ENCODE measurements at places on chromosomes 11 and 22.

DNA sequence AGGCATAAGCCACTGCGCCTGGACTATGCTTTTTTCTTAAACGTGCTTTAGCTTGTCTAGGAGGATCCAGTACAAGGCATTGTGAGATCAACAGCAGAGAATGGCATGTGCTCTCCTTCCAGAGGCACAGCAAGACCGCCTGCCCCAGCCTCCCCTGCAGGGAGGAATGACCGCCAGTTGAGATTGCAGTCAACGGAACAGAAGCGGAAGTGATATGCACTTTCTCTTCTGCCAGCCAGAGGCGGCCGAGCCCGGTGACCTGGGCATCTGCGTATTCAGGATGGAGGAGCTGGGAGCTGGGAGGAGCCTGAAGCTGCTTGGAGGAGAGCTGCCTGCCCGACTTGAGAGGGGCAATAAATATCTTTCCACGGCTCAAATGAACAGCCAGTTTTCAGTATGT is 243.0 kb downstream of the CTTN start:
- H3K4me3 ChIP-seq: no peak overlapping the region
- H3K36me3 ChIP-seq: no peaks in the 10 kb centered on the region
- no peaks in the 10 kb centered on the region for H3K4me1 ChIP-seq

DNA sequence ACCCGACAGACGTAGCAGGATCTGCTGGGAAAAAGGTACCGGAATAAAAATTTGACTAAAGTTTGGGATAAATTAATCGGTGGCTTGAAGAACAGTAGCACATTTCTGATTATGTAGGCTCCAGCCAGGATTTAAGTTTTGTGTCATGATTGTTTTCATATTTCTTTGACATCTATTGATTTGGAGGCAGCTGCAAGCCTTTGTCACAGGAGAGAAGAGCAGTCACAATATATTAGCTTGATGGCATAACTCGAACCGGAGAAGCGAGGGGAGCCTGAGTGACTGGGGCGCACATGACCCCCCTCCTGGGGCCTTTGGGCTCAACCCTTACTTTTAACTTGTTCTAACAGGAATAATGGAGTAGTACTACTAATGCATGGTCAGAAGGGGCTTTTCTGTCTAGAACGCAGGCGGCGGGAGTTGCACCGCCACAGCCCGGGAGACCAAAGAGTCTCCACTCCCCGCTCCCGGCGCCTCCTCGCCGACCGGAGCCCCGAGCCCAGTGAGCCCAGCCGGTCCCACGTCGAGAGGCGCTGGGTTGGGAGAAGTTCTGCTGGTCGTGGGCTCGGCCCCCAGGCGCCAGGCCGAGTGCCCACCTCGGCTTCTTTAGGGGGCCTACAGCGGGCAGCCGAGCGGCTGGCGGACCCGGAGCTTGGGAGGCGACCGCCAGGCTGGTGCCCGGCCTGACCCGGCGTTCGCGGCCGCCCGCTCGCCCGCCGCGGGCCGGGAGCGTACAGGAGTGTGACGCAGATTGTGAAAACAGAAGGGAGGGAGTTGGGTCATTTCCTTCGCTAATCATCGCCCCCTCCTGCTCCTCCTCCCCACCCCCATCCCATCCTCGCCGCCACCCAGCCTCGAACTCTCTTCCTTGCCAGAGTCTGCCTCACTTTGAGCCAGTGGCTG is 15.7 kb upstream of the PAX6 start:
- no peak overlapping the region for H3K4me3 ChIP-seq
- no peaks in the 10 kb centered on the region for H3K36me3 ChIP-seq
- no peak for DNase-seq
- no peaks in the 10 kb centered on the region for H3K4me1 ChIP-seq
- peaks cover 78% of the 10 kb centered on the region for H3K27me3 ChIP-seq

DNA sequence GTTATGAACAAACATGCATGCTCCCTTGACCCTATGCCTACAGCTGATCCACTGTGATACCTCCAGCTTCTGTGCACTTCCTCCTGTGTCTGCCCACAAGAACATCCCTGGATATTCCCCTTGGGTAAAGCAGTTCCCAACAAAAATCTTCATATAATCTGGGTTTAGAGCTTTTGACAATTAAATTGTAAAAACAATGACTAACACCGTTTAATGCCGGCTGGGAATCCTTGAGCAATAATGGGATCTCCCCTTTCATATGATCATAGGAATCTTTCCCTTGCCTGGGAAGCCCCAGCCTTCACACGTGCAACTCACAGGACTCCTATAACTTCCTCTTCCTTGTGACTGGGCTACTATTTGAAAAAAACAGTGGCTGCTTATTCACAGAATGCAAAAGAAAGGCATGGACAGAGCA is 6.3 kb upstream of the ZC3H12C start:
- no peak overlapping the region for H3K4me3 ChIP-seq
- no peaks in the 10 kb centered on the region for H3K27me3 ChIP-seq
- no peak overlapping the region for H3K27ac ChIP-seq
- peaks cover 9% of the 10 kb centered on the region for H3K4me1 ChIP-seq

GRCh38 chr11:108713076-108713790 is 48.4 kb downstream of the DDX10 start:
- H3K36me3 ChIP-seq: no peaks in the 10 kb centered on the region
- H3K27me3 ChIP-seq: no peaks in the 10 kb centered on the region
- H3K27ac ChIP-seq: no peak overlapping the region

GRCh38 chr22:36767035-36767775 is 8.7 kb downstream of the IFT27 start:
- no peak for DNase-seq
- no peaks in the 10 kb centered on the region for H3K27me3 ChIP-seq
- no peaks in the 10 kb centered on the region for H3K4me1 ChIP-seq
- no peaks in the 10 kb centered on the region for H3K36me3 ChIP-seq
- no peak overlapping the region for H3K27ac ChIP-seq
- no peak overlapping the region for H3K4me3 ChIP-seq

DNA sequence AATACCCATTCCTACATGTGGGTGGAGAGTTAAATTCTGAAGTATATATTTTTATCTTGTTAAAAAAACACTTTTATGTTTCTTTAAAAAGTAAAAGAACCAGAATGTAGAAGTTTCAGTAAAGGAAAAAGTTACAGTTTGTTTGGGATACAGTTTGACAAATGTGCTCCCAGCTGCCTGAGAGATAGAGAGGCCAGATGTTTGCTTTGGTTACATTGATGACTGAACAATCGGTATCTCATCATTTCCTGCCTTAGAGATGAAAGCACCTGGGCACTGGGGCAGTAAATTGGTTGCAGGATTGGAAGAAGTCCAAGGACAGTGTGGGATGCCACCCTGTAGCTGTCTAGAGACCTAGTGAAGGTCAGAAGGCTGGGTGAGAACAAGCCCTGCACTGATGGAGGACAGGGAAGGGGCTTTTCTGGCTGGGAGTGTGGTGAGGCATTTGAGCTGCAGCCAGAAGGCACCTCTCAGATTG is 16.6 kb downstream of the MED15 start:
- peaks cover 25% of the 10 kb centered on the region for H3K36me3 ChIP-seq
- H3K27me3 ChIP-seq: no peaks in the 10 kb centered on the region
- H3K27ac ChIP-seq: peak overlapping the region; percentile 11
- no peak overlapping the region for H3K4me3 ChIP-seq
- H3K4me1 ChIP-seq: peaks cover 41% of the 10 kb centered on the region

DNA sequence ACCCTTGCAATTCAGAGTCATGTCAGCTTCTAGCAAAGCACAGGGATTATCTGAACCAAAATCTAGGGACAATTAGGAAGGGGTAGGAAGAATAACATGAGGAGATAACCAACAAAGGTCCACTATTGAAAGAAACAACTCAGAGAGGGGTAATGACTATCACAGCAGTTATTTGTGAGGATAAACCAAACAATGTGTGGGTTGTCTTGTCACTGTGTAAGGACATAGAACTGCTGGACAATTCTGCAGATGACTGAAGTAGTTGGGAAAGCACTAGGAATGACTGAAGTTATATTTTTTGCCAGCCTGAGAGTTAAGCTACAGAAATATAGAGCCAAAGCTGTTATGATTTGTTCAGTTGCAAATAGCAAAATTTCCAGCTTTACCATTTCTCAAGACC is 858.4 kb upstream of the CCDC90B start:
- H3K4me3 ChIP-seq: no peak overlapping the region
- no peaks in the 10 kb centered on the region for H3K27me3 ChIP-seq
- no peak for DNase-seq
- no peaks in the 10 kb centered on the region for H3K36me3 ChIP-seq
- no peaks in the 10 kb centered on the region for H3K4me1 ChIP-seq

- peak overlapping the region; percentile 57 for H3K27ac ChIP-seq
- no peak for DNase-seq
- H3K4me3 ChIP-seq: no peak overlapping the region
- H3K27me3 ChIP-seq: no peaks in the 10 kb centered on the region
- no peaks in the 10 kb centered on the region for H3K4me1 ChIP-seq
- H3K36me3 ChIP-seq: no peaks in the 10 kb centered on the region
Observed at GRCh38 chr22:27786291-27786932, 15.1 kb downstream of the MN1 start.

GRCh38 chr11:77557553-77557952 is 32.2 kb upstream of the AQP11 start:
- H3K4me1 ChIP-seq: no peaks in the 10 kb centered on the region
- no peak overlapping the region for H3K27ac ChIP-seq
- H3K4me3 ChIP-seq: no peak overlapping the region
- H3K36me3 ChIP-seq: no peaks in the 10 kb centered on the region
- no peak for DNase-seq

DNA sequence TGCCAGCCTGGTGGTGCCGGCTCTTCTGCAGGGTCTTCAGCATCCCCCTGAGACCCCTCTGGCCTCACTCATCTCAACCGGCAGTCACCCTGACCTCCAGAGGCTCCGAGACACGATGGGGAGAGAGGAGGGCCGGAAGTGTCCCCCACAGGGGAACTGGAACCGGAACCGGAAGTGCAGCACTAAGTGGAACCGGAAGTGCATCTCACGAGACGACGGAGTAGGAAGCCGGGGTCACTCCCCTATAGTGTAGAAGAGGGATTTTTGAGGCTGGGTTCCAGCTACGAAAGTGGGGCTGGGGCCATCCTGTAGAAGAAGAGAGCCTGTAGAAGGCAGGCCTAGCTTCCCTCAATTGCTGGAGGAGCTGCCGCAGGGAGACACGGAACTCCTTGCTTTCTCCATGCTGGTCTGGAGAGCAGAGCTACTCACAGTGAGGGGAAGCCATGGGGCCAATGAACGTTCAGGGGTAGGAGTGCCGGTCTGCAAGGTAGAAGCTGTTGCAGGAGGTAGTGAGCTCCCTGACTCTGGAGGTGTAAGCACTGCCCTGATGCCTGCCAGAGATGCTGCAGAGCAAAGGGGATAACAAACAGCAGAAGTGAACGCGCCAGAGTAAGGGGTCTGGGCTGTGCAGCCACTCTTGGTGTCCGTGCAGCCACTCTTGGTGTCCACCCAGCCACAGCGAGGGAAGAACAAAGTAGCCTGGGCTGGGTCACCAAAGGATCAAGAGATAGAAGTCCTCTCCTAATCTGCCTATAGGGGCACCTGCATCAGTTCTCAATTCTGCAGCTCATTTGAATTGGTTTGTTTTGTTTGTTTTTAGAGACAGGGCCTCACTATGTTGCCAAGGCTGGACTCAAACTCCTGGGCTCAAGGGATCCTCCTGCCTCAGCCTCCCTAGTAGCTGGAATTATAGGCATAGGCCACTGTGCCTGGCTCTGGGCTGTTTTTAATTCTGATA is 21.9 kb downstream of the SCUBE1 start:
- no peak for DNase-seq
- no peak overlapping the region for H3K4me3 ChIP-seq
- no peaks in the 10 kb centered on the region for H3K4me1 ChIP-seq
- no peak overlapping the region for H3K27ac ChIP-seq

- no peak overlapping the region for H3K4me3 ChIP-seq
- peak; percentile 58 for DNase-seq
- no peaks in the 10 kb centered on the region for H3K27me3 ChIP-seq
Observed at GRCh38 chr22:44119669-44120313, 60.9 kb upstream of the PARVG start.

GRCh38 chr11:85810871-85811611 is at the start of gene SYTL2:
Gene SYTL2, minus strand, starts transcription at chr11:85811141. Its CDS starts 53,416 bp downstream, at chr11:85757725.
- peaks cover 12% of the 10 kb centered on the region for H3K4me1 ChIP-seq
- H3K27ac ChIP-seq: peak within 1 kb of the TSS; percentile 74

- H3K36me3 ChIP-seq: no peaks in the 10 kb centered on the region
- no peak overlapping the region for H3K27ac ChIP-seq
- no peak overlapping the region for H3K4me3 ChIP-seq
- DNase-seq: no peak
Observed at GRCh38 chr11:121141066-121141465, 40.0 kb downstream of the TECTA start.

GRCh38 chr11:117607449-117607848 is 189.6 kb downstream of the DSCAML1 start:
- no peaks in the 10 kb centered on the region for H3K36me3 ChIP-seq
- H3K27ac ChIP-seq: no peak overlapping the region
- no peaks in the 10 kb centered on the region for H3K27me3 ChIP-seq
- H3K4me3 ChIP-seq: no peak overlapping the region
- DNase-seq: no peak

DNA sequence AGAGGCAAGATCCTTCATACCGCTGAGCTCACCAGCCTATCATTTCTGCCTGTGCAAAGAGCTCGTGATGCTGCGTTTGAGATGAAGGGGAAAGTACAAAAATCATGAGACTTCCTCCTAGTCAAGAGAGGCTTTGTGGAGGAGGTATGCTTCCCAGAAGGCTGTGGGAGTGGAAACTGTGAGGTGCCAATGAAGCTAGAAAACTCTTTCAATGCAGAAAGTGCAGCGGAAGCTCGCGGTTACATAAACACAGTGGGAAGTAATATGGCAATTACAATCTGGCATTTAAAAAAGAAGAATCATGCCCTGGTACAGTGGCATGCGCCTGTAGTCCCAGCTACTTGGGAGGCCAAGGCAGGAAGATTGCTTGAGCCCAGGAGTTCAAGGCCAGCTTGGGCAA is 134.8 kb downstream of the EHF start:
- no peaks in the 10 kb centered on the region for H3K36me3 ChIP-seq
- DNase-seq: no peak
- no peaks in the 10 kb centered on the region for H3K27me3 ChIP-seq
- H3K27ac ChIP-seq: no peak overlapping the region
- peaks cover 9% of the 10 kb centered on the region for H3K4me1 ChIP-seq

DNA sequence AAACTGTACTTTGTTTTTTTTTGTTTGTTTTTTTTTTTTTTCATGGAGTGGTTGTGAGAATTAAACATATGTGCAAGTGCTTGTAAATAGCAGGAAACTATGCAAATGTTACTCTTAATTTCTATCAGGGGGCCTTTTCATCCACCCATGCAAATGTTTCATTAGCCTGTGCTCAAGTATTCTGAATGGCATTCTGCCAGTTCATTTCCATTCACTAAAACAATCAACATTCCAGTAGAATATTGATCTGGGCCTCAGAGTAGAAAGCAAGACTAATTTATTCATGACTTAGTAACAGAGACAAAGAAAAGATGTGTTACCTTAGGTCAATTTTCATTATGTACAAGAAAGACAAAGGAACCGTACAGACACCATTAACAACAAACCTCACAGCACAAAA is 971.4 kb downstream of the DLG2 start:
- H3K36me3 ChIP-seq: no peaks in the 10 kb centered on the region
- no peaks in the 10 kb centered on the region for H3K27me3 ChIP-seq
- DNase-seq: no peak
- H3K4me3 ChIP-seq: no peak overlapping the region
